ENCODE measurements at places on chromosomes 11 and 22.
A peak's percentile ranks its signal among the peaks of the same experiment; 100 is the strongest.

DNA sequence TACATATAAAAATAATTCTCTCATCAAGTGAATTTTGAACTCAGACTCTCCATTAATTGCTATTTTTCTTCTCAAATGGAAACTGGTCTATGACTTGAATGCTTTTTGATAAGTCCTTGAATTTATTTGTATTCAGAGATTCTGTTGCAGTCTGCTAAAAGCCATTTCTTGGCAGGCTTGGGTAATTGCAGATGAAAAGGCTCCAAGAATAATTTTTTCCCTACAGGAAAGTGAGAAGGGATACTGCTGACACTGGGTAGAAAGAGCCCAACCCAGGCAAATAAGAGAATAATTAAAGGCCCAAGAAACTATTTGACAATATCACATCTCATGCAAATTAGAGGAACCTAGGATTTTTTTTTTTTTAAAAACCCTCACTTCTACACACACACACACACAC lies 246.5 kb upstream of the DDI1 start:
- DNase-seq = peak; percentile 27

- no peak for DNase-seq
Observed at GRCh38 chr11:115340874-115341273, 163.3 kb downstream of the CADM1 start.

DNA sequence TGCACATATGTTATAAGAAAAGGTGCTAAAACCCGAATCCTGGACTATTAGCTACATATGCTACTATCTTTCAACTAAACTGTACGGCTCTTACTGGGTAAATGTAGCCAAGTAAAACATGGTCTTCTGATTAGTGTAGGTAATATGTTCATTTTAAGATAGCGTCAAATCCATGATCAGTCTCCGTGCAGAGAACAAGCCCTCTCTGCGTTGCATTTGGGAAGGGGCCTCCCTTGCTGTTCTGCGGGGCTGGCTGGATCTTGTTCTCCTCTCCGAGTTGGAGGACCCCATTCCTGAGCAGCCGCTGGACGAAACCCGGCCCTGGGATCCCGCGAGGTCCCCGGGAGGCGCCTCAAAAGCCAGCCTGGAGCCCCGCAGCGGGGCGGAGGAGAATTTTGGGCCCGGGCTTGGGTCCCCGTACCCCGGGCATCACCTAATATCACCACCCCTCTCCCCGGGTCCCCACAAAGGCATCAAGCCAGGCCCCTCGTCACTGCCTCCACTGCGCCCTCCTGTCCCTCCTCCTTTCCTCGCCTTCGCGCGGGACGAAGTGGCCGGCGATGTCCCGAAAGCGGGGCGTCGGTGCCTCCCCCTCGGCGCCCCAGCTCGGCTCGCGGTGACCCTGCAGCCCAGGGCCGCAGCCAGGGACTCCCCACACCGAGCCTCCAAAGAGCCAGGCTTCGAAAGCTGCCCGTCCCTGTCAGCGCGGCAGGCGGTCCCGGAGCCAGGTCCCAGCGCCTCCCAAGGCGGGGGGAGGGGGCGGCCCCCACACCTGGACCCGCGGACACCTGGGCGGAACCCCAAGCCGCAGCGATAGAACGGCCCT lies 54.5 kb upstream of the FBXO3 start:
- no peak for DNase-seq

DNA sequence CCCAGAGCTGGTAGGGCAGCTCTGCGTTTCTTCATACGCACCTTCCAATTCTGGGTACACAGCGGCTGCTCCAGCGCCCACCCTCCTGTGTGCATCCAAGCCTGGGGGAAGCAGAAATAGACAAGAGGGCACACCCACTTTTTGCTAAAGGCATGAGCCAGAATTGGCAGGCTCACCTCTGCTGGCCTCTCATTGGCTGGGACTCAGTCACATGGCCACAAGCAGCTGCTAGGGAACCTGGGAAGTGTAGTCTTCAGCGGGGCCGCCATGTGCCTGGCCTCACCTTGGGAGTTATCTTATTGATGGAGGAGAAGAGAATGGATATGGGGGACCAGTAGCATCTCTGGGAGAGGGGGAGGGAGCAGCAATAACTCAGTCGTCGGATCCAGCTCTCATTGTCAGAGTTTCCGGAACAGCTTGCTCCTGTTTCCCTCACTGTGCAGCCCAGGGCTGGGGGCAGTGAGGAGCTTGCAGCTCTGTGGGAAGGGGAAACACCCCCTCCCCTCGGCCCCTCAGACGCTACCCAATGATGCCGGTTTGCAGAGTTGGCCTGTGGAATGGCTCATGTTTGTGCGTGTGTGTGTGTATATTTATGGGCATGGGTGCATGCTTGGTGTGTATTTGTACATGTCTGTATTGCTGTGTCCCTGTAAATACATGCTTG lies 11.8 kb upstream of the MIEF1 start:
- DNase-seq = peak; percentile 88

GRCh38 chr11:131223198-131223991 lies 147.0 kb upstream of the NTM start:
- DNase-seq = peak; percentile 89

- peak; percentile 57 for DNase-seq
Observed at GRCh38 chr11:4181782-4182721, 87.5 kb downstream of the RRM1 start.

DNA sequence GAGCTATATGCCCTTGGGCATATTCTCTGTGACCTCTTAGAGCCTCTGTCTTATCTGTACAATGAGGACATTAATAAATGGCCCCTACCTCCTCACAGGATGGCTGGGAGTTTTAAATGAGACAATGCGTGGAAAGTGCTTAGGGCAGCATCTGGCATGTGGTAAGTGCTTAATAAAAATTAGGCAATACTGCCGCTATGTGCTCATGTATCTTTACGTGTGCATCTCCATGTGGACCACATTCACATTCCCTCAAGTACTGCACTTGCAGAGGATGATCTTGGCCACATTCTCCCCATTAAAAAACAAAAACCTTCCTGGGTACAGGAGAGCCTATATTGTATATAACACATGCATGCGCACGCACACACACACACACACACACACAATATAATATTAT lies 19.1 kb upstream of the BSX start:
- DNase-seq = no peak

- peak; percentile 64 for DNase-seq
Observed at GRCh38 chr22:30969532-30970355, 679 bp downstream of the TUG1 start.

DNA sequence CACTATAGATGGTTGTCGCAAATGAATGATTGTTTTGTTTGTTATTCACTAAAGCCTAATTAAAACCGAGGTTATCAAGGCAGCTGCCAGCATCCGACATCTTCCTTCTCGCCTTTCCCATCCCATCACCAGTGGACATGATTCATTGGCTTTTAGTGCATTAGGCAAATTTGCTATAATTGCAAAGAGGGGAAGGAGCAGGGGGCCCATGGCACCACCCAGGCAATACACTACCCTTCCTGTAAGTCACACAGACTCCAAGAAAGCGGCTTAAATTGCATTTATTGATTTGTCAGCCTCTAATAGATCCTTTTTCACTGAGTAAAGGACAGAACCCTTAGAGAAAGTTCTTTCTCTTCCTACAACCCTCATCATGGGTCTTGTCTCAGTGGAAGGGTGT lies 169.2 kb upstream of the NCAM1 start:
- DNase-seq = no peak

GRCh38 chr11:130156108-130157022 lies 3.2 kb upstream of the ST14 start:
- no peak for DNase-seq
